Stimulated activated CD4-positive, alpha-beta T cell treated with anti-CD3 and anti-CD28 coated beads, Interleukin-1b, Interleukin-23, amount 100 ng/mL, for 1 hour (primary cell): ENCODE measurements at places on chromosomes 12 and 14.
A peak's percentile ranks its signal among the peaks of the same experiment; 100 is the strongest.

GRCh38 chr12:108922918-108923317 is 43.0 kb downstream of the DAO start:
- DNase-seq, result no peak

GRCh38 chr14:92258934-92259333 is 64.0 kb upstream of the SLC24A4 start:
- no peak for DNase-seq

DNA sequence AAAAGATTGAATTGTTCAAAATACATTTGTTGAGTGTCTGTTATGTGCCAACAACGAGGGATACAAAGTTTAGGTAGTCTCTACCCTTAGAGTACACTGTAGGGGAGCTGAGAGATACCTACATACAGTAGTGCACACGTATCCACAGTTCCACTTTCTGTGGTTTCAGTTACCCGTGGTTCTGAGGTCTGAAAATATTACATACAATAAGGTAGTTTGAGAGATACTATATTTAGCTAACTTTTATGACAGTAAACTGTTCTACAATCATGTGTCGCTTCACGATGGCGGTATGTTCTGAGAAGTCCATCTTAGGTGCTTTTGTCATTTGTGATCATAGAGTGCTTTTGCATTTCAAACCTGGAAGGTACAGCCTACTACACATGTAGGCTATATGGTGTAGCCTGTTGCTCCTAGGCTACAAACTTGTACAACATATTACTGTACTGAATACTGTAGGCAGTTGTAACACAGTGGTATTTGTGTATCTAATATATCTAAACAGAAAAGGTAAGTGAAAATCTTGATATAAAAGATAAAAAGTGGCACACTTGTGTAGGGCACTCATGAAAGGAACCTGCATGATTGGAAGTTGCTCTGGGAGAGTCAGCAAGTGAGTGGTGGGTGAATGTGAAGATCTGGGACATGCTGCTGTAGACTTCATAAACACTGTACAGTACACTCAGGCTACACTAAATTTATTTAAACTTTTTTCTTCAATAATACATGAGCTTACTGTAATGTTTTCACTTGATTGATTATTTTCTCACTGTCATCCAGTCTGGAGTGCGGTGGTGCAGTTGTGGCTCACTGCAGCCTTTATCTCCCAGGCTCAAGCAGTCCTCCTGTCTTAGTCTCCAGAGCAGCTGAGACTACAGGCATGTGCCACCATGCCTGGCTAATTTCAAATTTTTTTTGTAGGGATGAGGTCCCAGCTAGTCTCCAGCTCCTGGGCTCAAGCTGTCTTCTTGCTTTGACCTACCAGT is 4.0 kb downstream of the CPSF6 start:
- no peak for DNase-seq

DNA sequence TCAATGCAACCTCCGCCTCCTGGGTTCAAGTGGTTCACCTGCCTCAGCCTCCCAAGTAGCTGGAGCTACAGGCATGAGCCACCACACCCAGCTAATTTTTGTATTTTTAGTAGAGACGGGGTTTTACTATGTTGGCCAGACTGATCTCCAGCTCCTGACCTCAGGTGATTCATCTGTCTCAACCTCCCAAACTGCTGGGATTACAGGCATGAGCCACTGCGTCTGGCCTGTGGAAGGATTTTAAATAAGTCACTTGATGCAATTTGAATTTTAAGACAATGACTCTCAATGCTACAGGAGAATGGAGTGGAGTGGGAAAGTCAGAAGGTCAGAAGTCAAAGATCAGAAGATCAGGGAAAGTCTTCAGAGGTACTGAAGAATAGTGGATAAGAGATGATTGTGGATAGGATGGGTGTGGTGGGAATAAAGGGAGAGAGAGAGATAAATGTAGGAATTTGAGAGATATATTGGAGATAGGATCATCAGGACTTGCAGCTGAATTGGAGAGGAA is 15.4 kb downstream of the TMEM52B start:
- DNase-seq, result no peak

DNA sequence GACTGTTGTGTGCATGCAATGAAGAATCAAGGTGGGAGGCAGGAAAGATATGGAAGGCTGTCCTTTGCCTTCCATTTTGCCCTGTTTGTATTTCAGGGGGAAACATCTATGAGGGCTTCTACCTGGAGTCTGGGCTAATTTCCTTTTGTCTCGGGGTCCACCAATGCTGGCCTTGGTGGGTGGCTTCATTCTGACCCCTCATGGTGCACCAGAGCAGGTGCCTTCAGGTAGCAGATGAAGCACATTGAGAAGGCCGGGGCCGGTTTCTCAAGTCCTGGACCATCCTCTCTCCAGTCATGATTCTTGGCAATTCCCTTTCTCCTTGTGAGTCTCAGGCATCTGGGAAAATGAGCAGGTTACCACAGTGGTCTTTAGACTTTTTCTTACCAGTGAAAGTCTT is 47.2 kb downstream of the RPH3A start:
- DNase-seq, result no peak

GRCh38 chr14:38762426-38762825 is 340.6 kb downstream of the SEC23A start:
- no peak for DNase-seq

DNA sequence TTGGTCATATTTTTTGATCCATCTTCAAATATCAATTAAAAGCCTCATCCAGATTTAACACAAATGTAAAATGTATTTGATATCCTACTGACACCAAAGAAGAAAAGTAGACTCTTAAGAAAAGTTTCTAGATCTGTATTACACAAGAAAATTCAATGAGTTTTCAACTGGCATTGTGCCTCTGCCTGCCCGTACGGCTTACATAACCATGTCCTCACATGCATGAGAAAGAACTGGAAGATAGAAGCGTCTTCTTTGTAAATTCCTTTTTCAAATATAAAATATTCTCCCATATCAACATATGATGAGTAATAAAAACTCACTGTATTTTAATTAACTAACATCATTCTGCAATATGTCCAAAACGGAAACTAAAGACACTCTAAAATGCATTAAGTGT is 7.2 kb downstream of the ANKS1B start:
- DNase-seq, result no peak

- DNase-seq, result no peak
Observed at GRCh38 chr12:13347241-13348043, 150.9 kb downstream of the EMP1 start.

GRCh38 chr14:105700622-105701288 is 174.4 kb downstream of the TMEM121 start:
- DNase-seq, result no peak

DNA sequence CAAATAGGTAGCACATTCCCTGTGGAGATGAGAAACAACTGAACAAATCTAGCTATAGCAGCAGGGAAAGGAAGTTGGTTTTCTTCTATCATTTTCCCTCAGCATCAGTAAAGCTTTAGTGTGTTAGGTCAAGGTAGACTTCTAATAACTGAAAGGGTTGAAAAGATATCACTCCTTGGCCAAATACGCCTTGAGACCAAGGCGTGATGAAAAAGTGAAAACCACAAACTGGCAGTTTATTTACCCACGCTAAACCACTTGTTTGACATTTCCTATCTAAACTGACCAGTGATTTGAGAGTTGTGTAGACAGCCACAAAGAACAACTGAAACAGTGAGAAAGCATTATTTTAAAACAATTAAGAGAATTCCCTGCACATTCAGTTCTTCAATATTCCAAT is 99.6 kb upstream of the SOX5 start:
- no peak for DNase-seq

GRCh38 chr12:120012067-120012621 is 23.1 kb downstream of the BICDL1 start:
- peak; percentile 68 for DNase-seq

GRCh38 chr14:100713705-100714104 is 13.0 kb upstream of the DLK1 start:
- no peak for DNase-seq

DNA sequence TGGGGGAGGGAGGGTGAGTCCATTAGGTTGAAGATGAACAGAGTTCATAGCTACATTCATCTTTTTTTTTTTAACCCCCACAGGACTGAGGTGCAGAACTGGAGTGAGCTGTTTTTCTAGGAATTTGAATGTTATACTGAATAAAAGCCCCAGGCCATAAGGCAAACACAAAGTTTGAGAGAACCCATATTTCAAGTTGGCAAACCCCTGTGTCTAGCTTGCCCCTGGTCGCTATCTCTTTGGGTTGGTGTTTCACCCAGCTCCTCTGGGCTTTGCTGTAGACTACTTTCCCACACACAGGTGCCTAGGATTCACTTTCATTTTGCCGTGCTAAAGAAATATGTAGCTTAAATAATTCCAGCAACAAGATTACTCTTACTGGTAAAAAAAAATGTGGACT is 5.2 kb upstream of the LMO3 start:
- no peak for DNase-seq

DNA sequence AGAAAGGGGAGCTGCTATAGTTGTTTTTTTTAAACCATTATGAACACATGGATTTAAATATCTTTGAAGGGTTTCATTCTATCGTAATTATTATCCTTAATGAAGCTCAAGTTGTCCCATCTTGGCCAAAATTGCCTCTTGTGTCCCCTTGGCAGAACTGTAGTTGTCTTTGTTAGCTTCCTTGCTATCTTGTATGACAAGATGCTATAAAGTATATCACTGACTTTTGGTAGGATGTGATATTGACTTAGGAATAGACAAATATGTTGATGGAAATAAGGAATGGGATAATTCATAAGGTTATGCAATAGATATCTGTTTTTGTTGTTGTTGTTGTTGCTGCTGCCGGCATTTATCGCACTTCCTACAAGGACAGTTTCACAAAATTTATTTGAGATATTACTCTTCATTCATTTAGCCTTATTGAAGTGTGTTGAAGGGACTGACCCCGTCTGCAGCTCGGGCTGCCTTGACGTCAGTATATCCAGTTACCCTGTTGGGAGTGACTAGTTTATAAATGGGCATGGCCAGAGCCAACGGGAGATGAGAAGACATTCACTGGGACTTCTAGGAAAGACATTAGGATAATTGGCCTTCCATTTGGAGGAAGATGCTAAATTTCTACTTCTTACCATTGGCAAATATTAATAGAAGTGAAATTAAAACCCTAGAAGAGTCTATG is 26.1 kb upstream of the APOLD1 start:
- no peak for DNase-seq

DNA sequence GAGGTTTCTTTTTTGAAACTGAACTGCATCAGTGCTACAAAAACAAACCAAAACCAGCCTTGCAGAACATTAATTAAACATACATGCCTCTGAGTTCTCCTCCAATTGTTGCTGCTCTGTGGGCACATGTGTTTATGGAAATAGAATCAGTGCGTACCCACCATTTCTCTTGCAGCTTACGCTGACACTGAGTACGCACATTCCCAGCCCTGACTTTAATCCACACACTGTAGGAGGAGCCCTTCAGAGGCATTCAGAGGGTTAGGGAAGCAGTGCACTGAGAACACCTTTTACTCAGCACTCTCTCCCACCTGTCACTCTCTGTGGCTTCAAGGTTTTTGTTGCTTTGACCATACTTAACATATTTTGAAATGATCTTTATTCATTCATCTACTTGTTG is 250.5 kb upstream of the PWP1 start:
- DNase-seq, result no peak

DNA sequence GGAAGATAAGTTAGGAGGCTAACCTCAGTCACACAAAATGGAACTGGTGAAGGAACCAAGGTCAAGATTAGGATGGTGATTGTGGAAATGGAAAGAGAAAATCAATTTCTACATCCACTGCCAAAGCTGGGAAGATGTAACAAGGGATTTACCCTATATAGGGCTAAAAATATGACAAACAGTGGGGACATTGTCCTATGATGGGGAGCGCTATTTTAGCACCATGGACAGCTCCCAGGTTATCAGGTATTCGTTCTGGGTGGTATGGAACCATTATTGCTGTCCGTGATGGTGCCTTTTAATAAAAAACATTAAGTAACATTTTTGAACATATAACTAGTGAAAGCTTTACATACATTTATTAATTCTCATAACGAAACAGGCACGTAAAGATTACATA is 124.0 kb downstream of the NDUFA12 start:
- no peak for DNase-seq

DNA sequence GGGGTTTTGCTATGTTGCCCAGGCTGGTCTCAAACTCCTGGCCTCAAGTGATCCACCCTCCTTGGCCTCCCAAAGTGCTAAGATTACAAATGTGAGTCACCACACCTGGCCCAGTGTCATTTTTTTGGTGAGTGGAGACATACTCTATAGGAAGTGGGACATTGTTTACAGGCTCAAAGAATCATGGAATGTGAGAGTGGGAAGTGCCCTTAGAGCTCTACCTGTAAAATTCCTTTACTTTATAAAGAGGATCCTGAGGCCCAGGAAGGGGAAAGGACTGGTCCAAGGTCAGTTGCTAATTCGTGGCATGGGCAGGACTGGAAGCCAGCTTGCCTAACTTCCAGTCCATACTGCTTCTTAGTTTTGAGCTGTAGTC is 8.7 kb upstream of the ADCK1 start:
- DNase-seq, result no peak

DNA sequence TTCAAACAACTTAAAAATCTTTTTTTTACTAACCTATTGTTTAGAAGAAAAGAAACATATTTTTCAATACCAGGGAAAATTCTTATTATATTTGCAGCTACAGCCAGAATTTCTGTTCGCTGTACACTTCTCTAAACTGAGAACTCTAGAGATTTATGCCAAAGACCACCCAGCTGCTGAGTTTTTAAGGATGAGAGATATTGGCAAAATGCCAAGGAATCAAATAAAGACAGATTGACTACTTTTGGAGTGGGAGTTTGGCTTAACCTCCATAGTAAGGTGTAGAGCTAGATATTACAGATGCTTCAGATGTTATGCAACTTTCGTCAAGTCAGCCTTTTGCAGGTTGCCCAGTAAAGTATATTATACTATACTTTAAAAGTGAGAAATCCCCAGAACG is 71.8 kb downstream of the TTLL5 start:
- DNase-seq, result no peak

- DNase-seq, result no peak
Observed at GRCh38 chr12:38374751-38375150, 58.2 kb downstream of the ALG10B start.

DNA sequence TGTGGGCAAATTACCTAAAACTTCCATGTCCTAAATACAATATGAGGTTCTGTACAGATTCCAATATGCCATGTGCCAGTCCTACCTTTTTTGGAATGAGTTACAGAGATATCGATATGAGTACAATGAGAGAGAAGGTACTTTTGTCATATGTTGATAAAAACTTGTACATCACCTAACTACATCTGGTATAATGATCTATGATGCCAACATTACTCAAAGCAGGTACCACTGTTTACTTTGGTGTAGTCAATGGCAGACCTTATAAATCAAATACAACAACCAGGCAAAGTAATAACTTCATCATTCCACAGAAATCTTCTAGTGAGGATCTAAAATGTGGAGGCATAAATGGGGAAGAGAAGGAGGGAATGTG is 12.7 kb downstream of the TEP1 start:
- DNase-seq, result no peak
